ENCODE measurements at places on chromosomes 13 and 19.

DNA sequence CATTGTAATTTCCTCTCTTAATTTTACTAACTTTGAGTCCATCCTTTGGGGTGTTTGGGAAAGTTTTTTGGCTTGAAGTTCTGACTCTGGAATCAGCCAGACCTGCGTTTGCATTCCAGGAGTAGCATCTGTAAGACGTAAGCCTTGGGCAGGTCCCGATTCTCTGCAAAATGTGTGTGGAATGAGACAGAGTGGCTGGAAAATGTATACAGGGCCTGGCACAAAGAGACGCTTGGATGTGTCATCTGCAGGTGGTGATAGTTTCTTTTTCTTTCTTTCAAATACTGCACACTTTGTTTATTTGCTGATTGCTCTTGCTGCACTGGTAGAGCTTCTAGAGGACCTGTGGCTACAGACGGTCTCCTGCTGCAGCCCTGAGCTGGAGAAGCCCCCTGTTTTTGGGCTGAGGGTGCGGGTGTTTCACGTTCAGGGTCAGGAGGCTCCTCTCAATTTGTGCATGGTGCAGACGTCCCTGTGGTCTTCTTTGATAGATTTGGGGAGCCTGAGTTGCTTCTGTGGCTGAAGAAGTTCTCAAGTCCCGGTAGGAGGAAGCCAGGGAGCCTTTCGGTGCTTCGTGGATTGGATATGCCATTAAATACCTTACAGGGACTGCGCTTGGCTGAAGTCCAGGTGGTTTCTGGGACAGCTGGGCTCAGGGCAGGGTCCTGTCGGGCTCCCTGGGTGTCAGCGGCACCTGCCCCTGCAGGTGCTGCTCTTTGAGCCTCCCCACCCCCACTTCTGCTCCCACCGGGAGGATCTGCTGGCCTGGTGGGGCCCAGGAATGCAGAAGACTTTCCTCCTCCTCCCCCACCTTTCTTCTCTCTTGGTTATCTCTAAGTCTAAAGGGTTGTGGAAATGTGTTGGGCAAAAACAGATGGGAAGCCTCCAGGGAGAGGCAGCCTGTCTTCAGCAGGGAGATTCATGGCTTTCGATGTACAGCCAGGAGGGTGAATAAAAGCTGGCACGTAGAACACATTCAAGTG is 44.0 kb upstream of the GAS6 start:
- peak; percentile 17 for DNase-seq

DNA sequence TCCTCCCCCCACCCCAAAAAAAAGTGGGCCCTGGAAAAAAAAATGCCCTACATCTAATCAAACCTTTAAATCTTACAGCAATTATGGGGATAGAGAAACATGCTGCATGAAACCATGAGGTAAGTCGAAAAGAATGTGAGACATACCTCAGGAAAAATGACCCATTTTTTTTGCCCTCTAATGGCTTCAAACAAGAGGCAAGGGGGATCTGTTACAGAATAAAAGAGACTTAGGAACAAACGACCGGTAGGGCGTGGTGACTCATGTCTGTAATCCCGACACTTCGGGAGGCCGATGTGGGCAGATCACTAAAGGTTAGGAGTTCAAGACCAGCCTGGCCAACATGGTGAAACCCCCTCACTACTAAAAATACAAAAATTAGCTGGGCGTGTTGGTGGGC is 8.4 kb downstream of the RGL3 start:
- DNase-seq, result peak; percentile 57

DNA sequence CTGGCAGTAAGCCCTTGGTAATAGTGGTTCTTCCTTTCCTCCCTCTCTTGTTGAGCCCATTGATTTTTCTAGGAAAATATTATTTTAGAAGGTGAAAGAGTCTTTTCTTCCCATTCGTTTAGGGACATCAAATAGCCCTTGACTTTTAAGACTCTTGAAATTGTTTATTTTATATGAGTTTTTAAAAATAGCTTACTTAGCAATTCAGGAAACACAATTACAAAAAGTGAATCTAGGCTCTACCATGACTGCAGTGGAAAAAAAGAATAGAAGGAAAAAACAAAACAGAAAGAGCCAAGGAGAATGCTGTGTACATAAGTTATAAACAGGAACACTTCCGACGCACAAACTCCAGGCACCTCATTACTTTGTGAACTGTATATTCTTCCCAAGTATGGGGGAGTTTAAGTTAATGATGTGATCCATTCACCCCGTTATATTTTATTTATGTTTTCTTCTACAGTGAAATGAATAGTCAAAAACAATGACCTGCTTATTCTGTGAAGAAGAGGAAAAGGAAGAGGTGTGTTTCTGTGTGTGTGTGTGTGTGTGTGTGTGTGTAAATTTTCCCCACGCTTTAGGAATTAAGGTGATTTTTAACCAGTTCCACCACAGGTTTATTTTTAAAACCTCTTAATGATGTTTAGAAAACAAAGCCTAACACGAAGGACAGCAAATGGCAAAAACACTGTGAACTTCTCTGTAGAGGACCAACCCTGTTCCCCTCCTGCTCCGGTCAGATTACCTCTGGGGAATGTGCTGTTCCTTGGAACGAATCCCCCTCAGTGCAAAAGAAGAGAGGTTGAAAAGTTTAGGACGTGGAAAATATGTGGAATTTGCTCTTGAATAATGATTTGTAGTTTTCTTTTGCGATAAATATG is 266.3 kb downstream of the KLF5 start:
- DNase-seq, result no peak

DNA sequence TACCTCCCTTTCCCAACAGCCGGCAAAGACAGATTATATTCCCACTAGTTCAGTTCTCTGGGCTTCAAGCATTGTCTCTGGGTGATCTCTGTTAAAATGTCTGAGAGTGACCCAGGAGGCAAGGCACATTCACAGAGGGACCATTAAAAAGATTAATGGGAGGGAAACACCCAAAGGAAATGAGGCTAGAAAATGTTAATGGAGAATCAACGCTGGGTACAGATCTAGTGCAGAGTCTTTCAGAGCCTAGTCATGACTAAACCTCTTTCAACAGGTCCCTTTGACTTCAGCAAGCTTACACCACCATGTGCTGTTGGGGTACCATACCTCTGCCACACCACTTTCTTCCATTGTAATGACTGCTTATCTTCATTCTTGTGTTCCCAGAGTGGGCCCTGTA is 358.6 kb downstream of the DCT start:
- DNase-seq, result no peak

DNA sequence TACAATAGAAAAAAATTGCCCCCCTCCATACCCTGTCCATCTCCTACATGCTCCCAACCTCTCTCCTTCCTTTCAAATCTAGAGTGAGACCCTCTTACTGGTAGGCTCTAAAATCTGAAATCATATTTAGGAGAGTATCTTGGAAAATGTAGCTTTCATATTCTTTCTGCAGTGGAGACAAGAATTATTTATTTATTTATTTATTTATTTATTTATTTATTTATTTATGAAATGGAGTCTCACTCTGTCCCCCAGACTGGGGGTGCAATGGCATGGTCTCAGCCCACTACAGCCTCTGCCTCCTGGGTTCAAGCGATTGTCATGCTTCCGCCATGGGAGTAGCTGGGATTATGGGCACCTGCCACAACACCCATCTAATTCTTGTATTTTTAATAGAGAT is 174.1 kb upstream of the MYO16 start:
- no peak for DNase-seq

DNA sequence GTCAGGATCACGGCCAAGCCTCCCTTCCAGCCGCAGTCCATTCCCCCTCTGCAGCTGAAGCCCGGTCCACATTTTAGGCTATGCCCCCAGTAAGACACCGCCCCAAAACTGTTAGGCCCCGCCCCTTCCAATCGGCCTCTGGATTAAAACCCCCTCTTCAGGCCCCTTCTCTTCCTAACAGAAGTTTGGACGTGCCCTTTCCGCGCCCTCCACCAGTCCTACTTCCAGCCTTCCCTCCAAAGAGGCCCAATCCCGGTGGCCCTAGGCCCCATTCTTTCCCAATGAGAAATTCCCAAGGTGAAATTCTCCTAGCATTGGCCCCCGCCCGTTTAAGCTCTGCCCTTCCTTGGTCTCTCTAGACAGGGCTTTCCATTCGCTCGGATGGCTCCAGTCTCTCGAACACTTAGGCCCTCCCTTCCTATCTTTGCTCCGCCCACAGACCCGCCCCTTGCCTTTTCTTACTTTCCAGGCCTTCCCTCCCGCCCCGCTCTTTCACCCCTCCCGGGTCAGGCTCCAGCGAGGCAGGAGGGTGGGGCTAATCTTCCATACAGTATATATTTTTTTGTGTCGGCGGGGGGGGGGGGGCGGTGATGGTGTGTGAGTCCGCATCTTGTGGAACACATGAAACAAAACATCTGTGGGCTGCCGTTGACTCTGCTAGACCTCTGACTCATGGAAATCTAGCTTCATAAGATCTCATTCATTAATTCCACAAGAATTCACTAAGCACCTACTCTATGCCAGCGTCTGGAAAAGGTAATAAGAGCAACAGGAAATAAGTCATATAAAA is 13.6 kb downstream of the LTBP4 start:
- DNase-seq, result peak; percentile 91

GRCh38 chr13:35014606-35015213 is 72.6 kb downstream of the NBEA start:
- no peak for DNase-seq

- DNase-seq, result no peak
Measured at GRCh38 chr13:49042476-49042875, 66.8 kb downstream of the FNDC3A start.

DNA sequence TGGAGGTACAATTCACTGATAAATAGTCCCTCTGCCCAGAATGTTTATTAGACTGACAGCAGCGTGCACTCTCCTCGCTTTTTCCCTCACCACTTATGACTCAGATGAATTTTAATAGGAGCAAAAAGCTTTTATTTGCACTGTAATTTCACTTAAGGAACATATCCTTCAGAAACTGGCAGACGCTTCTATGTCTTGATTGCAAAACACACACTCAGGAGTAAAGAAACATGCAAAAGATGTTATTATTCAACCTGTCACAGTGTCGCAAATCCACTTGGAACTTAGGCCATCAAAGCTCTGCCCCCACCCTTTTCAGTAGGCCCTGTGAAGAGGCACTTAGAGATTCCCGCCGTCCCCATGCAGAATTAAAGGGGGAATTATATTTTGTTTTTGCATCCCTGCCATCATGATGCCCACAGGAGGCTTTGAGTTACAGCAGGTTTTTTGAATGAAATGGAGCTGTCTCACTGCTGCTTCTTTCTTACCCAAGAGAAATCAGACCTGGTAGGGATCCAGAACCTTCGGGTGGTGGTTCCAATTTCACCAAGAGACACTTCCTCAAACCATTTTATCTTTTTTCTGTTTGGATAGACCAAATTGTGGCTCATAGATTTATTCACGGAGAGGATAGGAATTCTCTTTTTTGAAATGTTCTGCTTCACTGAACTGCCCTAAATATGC is 74.5 kb downstream of the GGACT start:
- DNase-seq, result no peak

DNA sequence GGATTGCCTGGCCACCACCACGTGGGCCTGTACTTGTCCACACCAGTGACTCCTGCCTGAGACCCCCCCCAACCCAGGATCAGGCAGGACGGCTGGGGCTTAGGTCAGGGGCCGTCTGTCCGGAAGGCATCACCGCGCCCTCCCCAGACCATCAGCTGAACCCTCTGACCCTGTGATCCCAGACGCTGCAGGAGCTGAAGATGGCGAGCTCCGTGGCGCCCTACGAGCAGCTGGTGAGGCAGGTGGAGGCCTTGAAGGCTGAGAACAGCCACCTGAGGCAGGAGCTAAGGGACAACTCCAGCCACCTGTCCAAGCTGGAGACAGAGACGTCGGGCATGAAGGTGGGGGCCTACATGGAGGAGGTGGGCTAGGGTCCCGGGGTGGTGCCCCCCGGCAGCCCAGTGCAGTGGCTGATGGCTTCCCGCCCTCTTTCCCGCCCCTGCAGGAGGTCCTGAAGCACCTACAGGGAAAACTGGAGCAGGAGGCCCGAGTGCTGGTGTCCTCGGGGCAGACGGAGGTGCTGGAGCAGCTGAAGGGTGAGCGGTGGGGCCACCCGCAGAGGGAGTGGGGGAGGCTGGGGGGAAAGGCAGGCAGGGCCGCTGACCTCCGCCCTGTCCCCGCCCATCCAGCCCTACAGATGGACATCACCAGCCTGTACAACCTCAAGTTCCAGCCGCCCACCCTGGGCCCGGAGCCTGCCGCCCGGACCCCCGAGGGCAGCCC is 3.0 kb downstream of the APC2 start:
- no peak for DNase-seq

DNA sequence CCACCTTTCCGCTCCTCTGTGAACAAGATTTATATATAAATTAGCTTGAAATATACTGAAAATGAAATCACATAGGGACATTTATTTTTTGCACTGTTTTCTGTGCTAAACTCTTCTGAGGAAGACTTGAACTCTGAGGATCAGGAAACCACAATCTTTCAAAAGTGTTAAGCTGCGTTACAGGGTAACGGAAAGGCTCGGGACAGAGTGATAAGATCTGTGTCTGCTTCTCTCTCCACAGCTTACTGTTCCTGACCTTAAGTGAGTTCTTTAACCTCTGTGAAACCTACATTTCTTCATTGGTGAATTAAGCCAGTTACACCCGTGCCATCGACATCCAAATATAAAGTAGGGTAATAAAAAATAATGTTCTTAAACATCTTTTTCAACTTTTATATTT is 38.9 kb downstream of the DACH1 start:
- DNase-seq, result no peak

- DNase-seq, result no peak
Measured at GRCh38 chr13:44373247-44373600, 400 bp upstream of the SERP2 start.

DNA sequence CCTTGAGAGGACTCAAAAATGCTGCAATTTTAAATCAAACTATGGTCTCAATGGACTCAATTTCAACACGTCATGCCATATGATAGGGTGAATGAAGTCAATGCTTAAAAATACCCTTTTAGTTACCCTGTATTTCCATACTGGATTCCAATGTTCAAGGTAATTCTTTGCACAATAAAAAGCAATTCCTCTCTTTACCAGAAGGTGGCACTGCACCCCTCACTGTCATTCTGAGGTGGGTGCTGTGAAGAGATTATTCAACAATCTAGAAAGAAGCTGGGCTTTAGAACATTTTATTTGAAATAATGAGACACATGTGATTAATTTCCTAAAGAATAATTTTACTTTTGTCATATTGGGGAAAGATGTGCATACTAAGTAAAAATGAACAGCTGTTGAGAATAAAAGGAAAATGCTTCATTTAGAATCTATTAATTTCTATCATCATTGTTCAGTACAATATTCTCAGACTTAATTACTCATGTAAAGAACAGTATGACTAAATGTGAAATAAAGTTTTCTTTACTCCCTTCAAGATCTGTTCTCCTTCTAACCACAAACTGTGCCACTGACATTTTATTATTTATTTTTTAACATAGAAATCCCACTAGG is 789.1 kb downstream of the GPC5 start:
- peak; percentile 14 for DNase-seq

GRCh38 chr19:28289295-28290063 is 923.5 kb downstream of the UQCRFS1 start:
- DNase-seq, result no peak

- DNase-seq, result no peak
Measured at GRCh38 chr19:44776402-44777096, 1.1 kb upstream of the CBLC start.
